ENCODE measurements at places on chromosomes 16 and 17. TPM values are rescaled to one million over a fixed set of nuclear protein-coding genes. Genes with fewer than 3 reads are reported as not detected.

GRCh38 chr17:41324180-41325075 is 8.9 kb upstream of the KRTAP17-1 start:
- DNase-seq, result no peak

GRCh38 chr16:57621521-57622271 is 6.7 kb upstream of the ADGRG1 start:
- DNase-seq, result no peak

DNA sequence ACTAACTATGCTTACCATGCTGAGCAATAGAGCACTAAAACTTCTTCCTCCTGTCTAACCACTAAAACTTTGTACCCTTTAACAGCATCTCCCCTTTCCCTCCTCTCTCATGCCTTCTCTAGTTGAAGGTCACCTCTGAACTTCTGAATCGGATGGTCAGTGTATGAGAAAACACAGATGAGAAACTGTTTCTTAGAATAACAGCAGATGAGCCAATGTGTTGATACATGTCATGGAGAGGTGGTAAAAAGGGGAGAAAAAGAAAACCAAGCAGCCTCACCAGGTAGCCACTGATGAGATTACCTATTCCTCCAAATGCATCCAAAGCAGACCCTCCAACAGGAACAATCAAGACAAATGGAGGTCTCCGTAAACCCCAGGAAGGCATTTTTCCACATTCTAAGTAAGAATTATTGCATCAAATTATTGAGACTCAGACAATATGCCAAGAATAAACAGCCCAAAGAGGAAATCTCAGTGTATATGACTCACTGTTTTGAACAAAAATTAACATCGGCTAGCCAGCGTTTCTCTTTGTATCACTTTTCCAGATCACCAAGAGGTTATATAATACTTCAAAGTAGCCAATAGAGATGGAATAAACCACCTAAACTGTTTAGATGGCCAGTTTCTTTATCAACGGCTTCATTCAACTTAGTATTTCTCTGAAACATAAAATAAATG is 793.3 kb upstream of the SOX9 start:
- no peak for DNase-seq

GRCh38 chr17:38558728-38559050 is 47.1 kb downstream of the SRCIN1 start:
- DNase-seq, result no peak

- no peak for DNase-seq
These were observed 662.8 kb downstream of the WWOX start for GRCh38 chr16:78762222-78762621.

DNA sequence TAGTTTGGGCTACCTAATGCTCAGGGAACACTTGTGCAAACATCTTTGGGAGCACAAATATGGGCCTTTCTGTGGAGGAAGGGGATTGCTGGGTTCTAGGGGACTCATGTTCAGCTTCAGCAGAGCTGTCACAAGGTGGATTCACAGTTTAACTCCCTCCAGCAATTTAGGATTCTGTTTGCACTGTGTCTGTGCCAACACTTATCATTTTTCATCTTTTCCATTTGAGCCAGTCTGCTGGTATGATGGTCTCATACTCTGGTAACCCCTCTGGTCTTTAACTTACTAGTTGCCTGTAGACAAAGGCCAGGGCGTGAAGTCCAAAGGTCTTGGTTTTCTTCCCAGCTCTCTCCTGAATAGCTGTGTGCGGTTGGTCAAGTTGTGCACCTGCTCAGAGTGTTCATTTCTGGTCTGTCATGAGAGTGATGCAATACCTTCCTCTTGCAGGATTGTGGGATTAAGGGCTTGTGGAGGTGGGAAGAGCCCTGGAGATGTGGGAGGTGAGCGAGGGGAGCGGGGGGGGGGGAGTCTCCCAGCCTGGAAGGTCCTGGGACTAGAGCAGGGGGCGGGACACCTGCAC is 152.6 kb downstream of the CMIP start:
- DNase-seq, result no peak

DNA sequence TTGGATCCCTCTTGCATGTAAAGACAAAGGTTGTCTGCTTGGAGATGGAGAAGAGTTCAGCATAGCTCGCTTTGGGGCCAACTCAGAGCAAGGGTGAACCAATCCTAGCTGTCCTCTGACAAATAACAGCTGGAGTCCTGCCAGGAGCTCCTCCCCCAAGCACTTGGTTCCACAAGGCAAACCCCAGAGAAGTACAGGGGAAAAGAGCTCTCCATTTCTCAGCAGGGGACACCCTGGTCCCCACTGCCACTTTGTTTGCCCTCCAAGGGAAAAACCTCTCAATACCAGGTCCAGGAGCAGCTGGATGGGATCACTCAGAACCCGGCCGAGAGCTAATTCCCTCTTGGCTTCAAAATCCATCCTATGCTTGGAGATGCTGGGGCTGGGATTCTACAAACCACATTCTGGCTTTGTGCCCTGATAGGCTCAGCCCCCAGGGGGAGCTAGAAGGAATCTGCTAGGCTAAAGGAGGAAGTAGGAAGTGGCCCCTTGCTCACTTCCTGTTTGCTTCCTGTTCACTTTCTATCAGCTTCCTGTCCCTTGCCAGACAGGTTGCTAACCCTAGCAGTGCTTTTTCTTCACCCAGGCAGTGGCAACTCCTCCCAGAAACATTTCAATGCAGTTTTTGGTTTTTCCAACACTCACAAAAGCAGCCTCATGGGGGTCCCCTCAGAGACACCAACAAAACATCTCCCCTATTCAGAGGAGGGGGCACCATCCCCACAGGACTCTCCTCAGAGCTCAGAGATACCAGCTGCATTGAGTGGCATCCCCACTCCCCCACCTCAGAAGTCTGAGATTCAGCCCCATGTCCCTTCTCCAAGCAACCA is 30.7 kb downstream of the CDRT4 start:
- DNase-seq, result no peak

- DNase-seq, result no peak
These were observed 55.5 kb downstream of the COX10 start for GRCh38 chr17:14124854-14125253.

DNA sequence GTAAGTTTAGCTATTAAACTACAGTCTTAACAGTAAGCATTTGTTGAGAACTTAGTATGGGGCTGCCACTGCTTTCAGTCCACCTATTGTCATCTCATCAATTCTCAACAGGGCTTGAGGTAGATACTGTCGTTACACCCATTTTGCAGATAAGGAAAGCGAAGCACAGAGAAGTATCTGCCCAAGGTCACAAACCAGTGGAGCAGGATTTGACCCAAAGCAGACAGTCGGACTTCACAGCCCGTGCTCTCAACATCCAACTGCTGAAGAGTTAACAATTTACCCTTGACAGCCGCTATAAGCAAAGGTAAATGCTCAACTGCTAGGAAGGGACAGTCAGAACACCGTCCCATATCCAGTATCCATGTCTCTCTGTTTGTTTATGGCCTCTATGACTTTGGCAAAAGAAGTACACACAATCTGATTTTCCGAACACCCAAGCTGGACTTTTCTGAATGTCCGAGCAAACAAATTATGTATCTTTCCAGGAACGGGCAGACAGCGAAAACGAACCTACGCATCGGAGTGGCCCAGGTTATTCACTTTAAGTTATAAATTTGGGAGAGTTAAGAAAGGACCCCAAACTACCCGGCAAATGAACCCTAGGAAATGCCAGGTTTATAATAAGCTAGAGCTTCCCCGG is 1.2 kb downstream of the SIAH1 start:
- no peak for DNase-seq

GRCh38 chr17:61251939-61252865 is 147.4 kb upstream of the TBX2 start:
- peak; percentile 64 for DNase-seq

GRCh38 chr16:396605-397004 is 394 bp upstream of the NME4 start:
- no peak for DNase-seq

DNA sequence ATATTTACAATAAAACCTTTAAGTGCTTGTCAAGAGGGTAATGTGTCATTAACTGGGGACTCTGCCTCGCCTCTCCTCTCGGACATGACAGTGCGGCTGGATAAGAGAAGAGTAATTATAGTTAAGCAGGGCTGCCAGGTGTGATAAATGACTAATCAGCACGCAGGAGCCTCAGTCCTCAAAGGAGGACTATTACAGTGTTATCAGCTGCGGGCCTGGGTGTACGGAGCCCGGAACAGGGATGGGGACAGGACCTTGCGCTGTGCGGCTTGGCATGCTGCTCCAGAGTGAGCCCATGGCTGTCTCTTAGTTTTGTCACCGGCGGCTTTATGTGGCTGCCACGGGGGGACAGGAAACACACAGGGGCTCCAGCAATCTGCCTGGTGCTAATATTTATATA is 607.2 kb downstream of the MAF start:
- no peak for DNase-seq

GRCh38 chr16:88510091-88510994 is 57.3 kb downstream of the ZFPM1 start:
- no peak for DNase-seq

DNA sequence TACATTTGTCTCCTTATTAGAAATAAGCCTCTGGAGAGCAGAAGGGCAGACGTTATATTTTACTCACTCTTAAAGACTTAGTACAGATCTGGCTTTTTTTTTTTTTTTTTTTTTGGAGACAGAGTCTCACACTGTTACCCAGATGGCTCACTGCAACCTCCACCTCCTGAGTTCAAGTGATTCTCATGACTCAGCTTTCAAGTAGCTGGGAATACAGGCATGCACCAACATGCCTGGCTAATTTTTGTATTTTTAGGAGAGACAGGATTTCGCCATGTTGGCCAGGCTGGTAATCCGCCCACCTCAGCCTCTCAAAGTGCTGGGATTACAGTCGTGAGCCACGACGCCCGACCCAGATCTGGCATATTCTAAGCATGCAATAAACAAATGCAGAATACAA is 36.4 kb upstream of the TMEM97 start:
- DNase-seq, result no peak

Gene ACSM5
- polyA plus RNA-seq, result 3.0 TPM

Gene PRR35
- polyA plus RNA-seq, result 9.4 TPM

Gene CDH13
- polyA plus RNA-seq, result 4.9 TPM

Gene CIBAR2
- polyA plus RNA-seq, result 0.18 TPM

Gene KRTAP4-3
- not detected for polyA plus RNA-seq
